ENCODE measurements at places on chromosomes 3 and 15.

DNA sequence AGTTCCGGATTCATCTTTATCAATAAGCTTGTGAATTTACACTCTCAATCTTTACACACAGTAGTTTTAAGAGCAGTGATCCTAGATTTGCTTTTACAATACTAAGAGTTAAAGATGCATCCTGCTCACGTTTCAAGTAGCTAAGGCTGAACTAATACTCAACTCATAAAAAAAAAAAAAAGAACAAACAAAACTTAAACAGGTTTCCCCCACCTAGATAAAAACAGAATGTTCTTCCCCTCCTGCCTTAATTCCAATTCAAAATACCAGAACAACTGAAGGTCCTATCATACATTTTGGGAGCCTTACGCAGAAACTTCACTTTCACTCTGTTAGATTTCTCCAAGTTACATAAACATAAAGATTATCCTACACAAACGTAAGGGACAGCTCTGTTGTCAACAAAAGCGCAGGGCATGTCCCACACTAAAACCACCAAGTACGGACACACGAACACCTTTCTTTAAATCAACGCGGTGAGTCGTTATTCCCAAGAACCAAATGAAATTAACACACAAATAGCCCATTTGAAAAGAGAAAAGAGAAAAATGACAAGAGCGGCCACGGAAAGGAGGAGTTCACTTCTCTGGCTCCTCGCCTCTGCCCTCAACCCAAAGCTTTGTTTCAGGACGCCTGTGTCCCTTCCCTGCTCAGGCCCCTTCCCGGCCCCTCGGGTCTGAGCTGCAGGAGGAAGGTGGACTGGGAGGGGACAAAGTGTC, 941 bp downstream of the CBLB start:
- DNase-seq = no peak

- no peak for DNase-seq
Measured at GRCh38 chr15:92596623-92597022, 59.0 kb downstream of the FAM174B start.

GRCh38 chr3:33074217-33075067, 22.5 kb downstream of the GLB1 start:
- peak; percentile 83 for DNase-seq

DNA sequence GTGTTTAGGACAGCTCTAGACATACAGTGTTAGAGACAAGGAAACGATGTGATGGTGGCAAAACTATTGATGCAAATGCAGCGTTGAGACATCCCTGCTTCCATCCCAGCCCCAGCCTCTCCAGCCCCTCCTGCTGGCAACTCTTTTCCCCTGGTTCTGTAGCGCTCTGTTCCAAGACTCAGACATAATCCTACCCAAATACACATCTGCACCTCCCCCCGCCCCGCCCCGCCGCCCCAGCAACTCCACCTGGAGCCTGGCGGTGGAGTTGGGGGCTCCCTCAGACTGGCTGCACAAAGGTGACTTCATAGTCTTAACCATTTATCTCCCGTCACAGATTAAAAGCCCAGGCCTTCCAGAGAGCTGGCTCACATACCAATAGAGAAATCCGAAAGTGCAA, 7.2 kb upstream of the SEC22A start:
- peak; percentile 21 for DNase-seq

GRCh38 chr15:70701171-70701570, 62.2 kb downstream of the UACA start:
- no peak for DNase-seq

- DNase-seq = peak; percentile 59
Measured at GRCh38 chr3:127728417-127729015, 55.8 kb downstream of the ABTB1 start.

DNA sequence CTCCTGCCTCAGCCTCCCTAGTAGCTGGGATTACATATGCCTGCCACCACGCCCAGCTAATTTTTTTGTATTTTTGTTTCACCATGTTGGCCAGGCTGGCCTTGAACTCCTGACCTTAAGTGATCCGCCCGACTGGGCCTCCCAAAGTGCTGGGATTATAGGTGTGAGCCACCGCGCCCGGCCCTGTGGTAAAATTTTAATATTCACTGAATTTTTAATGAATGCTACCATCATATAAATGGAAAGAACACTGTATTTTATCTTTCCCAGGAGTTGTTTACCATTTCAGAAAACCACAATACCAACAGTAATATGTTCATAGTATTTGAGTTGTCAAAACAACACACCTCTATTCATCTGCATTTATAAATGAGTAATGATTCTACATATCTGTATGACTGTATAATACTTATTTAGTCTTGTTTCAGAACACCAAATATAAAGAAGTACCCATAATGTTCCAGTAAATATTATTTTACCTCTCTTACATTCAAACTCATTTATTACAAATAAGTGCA, 16.2 kb upstream of the MAGEF1 start:
- DNase-seq = no peak

- DNase-seq = no peak
Measured at GRCh38 chr15:49848807-49849206, 228.0 kb downstream of the DTWD1 start.

DNA sequence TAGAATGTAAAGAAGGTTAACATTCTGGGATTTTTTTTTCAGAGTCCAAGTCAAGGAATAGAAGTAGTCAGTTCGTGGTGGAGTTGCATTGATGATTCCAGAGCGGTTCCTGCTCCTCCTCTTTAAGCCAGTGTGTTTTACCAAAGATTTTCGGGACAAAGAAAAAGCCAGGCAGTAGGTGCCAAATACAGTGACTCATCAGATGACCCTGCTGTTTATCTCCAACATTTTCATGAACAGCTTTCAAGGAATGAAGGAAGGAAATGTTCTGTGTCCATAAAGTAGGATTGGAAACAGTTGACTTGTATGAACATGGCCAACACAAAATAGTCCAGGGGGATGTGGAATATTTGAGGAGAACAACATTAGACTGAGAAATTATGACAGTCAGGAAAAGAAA, 142.4 kb upstream of the TMC3 start:
- no peak for DNase-seq

DNA sequence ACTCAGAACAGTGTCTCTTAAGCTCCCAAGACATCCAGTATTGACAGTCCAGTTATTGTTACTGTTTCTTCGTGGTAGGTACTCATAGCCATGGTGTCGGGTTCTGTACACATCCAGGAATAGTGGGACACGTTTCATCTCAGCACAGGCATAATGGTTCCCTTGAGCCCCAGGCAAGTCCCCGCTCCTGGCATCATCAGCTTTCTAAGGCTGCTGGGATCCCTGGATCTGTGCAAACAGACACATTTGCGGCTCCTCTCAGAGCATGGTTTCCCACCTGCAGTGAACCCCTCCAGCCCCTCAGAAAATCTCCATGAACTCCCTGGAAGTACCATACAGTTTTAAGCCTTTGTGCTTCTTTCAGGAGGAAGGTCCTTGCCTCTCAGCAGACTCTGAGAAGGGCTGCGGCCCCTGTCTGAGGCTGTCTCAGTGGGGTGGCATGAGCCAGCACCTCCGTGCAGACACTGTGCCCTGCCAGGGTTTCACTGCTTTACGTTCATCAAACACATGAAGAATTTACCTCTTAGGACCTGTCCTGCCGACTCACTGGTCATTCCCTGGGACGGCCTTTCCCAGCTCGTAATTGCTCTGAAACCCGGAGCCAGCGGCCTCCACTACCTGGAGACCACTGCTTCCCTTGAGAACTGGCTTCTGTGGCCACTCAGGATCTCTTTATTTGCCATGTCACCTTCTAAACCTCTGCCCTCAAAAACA, 124.9 kb downstream of the LRRK1 start:
- DNase-seq = no peak

GRCh38 chr3:5133239-5134018, 11.3 kb downstream of the ARL8B start:
- DNase-seq = no peak

GRCh38 chr15:38424101-38424552, 29.8 kb upstream of the FAM98B start:
- DNase-seq = no peak

DNA sequence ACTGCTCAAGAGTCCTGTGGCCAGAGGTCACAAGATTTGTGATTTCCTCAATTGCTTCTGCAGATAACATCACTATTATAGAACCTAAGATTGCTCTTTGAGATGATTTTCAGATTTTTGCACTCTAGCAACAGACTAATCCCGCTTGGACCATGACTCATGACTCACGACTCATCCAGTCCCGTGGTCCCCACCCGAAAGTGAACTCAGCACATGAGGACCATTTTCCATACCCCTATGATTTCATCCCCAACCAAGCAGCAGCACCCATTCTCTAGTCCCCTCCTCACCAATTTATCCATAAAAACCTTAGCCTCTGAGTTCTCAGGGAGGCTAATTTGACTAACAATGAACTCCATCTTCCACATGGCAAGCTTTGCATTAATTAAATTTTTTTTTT, 106.3 kb upstream of the ALCAM start:
- peak; percentile 49 for DNase-seq

- no peak for DNase-seq
Measured at GRCh38 chr15:58934521-58934920, 1.0 kb upstream of the SLTM start.

DNA sequence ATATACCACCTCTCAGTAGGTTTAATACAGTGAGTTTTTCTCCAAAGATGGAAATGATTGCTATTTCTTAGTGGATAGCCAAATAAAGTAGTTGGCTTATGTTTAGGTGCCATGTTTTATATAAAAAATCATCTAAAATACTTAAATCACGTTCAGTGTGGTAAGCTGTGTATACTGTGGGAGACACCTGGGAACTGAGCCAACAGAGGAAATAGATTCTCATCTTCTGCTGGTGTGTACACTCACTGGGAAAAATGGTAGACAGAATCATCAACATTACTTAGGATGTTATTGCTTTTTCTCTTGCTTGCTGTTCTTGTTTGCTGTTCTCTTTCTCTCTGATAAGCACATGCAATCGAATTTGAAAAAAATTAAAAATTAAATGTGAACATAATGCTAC, 112.6 kb upstream of the MB21D2 start:
- DNase-seq = no peak

DNA sequence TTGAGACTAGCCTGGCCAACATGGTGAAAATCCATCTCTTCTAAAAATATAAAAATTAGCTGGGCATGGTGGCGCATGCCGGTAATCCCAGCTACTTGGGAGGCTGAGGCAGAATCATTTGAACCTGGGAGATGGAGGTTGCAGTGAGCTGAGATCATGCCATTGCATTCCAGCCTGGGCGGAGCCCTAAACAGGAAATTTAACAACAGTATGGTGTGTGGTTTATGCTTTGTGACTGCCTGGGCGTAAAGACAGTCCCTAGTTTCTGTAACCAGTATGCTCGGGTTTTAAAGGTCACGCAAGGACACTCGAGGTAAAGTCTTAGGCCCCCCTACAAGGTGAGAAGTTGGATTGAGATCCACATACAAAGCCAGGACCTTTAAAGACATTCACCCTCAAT, 43.3 kb downstream of the USP50 start:
- DNase-seq = no peak

- no peak for DNase-seq
Measured at GRCh38 chr3:29004885-29005599, 275.8 kb upstream of the RBMS3 start.
